Activated CD4-positive, alpha-beta T cell treated with anti-CD3 and anti-CD28 coated beads, Interleukin-2, amount 50 U/mL, for 48 hours (primary cell): ENCODE measurements at places on chromosomes 5 and 9.

GRCh38 chr9:87290241-87291052, 207.2 kb upstream of the DAPK1 start:
- no peak for DNase-seq

- no peak for DNase-seq
These were observed 112.3 kb upstream of the ANKH start for GRCh38 chr5:14983666-14984441.

DNA sequence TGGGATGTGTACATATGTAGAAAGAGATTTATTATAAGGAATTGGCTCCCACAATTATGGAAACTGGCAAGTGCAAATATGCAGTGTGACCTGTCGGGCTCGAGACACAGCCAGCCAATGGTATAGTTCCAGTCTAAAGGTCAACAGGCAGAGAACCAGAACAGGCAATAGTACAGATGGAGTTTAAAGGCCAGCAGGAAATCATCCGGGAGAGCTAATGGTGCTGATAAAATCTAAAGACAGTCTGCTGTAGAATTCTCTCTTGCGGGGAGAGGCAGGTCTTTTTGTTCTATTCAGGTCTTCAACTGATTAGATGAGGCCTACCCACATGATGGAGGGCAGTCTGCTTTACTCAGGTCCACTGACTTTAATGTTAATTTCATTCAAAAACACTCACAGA, 21.8 kb downstream of the ANKRD31 start:
- no peak for DNase-seq

DNA sequence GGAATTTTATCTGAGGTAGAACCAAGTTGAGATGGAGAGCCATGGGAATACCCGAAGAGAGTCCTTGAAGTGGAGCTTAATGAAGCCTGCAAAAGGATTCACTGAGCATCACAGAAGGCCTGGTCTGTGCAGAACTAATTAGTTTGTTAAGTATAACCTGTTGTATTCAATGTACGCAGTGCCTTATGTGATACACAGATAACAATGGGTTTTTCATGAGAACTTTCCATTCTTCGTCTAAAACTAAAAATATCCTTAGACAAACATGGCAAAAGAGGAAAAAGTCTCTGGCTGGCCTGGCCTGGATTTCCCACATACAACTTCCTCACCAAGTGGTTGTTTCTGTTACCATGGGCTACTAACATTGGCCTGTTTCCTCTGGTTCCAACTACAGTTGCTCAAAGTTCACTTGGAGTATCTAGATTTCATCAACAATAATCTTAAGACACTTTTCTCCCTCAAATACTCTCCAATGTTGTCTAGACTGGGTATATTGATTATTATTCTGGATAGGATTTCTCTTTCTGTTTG, 237.6 kb upstream of the ZNF462 start:
- no peak for DNase-seq

- no peak for DNase-seq
These were observed 14.5 kb downstream of the NOTCH1 start for GRCh38 chr9:136531186-136531903.
